ENCODE measurements at places on chromosomes 4 and X.

DNA sequence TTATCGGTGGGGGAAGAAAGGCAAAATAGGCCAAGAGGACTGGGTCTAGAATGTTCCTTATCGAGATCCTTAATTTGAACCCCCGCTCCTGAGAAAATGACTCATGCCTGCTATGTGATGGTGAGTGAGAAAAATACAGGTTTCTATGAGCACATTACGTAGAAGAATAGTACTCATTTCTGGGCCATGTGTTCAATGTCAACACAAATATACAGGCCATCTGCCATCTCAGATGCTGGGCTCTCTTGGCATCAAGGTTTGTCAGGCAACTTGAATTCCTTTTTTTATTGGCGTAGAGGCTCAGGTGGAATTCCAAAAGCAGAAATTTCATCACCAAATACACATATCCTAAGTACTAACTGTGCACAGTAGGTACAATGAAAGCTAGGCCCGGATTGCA, 81.4 kb upstream of the TRIM2 start:
- DNase-seq = no peak

- DNase-seq = no peak
These were observed 92.8 kb downstream of the EVC2 start for GRCh38 chr4:5615496-5616075.

DNA sequence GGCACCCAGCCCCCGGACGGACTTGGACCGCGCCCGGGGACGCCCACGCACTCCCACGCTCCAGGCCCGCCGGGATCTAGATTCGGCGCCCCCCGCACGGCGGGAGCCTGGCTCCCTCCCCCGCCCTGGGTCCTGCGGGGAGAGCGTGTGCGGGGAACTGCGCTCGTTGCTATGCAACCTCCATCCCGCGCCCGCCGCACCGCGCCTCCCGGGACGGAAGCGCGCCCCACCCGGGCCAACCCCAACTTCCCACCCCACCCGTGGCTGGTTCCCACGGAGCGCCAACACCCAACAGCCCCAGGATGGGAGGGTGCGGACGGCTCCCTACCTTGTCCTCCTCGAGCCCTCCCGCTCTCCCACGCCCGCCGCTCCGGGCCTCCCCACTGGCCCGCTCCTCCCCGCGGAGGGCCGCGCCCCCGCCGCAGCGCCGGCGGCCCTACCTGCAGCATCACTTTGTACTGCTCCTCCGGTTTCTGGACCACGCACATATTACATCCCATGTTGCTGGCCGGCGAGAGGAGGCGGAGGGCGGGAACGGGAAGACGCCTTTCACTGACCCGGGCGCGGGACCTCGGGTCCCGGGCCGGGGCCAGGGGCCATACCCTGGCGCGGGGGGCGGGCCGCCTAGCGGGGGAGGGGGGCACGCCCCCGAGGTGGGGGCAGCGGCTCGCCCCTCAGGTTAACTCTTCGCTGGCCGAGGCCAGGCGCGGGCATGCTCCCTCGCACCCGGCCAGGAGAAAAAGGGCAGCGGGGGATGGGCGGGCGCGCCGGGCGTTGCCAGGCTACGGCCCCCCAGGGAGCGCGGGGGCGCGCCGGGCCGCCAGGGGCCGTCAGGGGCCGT, at the start of gene PDZD4:
PDZD4 (minus strand) TSS at position 746 of the 841 bp plus-strand sequence; CDS start at position 500, 246 bp downstream.
- DNase-seq = no peak

GRCh38 chr4:151801547-151802516, 41.0 kb upstream of the GATB start:
- DNase-seq = no peak

GRCh38 chrX:133668225-133668931, 253.1 kb upstream of the GPC4 start:
- no peak for DNase-seq

DNA sequence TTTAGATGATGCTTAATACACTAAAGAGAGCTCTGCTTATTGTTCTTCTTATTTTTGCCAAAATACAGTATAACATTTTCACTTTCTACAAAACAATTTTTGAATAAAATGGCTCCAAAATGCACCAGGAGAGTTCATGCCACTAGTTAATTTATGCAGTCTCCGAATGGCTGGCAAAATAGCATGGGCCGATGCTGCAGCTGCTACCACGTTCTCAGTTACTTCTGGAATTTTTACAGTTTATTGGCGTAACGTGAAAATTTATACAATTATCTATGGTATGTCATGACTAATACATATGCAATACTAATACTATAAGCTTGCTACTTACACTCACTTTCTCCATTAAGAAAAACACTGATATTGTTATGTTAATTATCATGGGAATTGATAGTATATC, 16.5 kb downstream of the KLHL13 start:
- no peak for DNase-seq

DNA sequence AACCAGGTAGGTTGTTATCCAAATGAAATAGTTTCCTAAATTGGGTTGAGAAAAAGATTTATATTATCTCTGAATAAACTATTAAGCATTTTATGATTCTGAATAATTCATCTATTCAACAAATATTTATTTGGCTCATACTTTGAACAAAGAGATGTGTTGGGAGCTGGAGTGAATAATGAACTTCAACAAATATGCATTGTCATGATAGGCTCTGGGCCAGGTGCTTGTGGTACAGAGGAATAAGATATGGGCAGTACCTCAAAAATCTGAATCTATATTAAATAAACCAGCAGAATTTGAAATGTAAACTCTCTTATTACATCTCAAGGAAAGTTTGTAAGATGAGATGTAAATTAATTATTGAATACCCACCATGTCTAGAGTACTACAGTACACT, 75.7 kb upstream of the DCLK2 start:
- no peak for DNase-seq
